Psoas muscle (tissue), 8 donors: ENCODE measurements at places on chromosomes 5 and 9. TPM values are rescaled to one million over a fixed set of nuclear protein-coding genes. Genes with fewer than 3 reads are reported as not detected.

- DNase-seq = no peak
These were observed 478.7 kb downstream of the SEMA5A start for GRCh38 chr5:9067154-9067553.

DNA sequence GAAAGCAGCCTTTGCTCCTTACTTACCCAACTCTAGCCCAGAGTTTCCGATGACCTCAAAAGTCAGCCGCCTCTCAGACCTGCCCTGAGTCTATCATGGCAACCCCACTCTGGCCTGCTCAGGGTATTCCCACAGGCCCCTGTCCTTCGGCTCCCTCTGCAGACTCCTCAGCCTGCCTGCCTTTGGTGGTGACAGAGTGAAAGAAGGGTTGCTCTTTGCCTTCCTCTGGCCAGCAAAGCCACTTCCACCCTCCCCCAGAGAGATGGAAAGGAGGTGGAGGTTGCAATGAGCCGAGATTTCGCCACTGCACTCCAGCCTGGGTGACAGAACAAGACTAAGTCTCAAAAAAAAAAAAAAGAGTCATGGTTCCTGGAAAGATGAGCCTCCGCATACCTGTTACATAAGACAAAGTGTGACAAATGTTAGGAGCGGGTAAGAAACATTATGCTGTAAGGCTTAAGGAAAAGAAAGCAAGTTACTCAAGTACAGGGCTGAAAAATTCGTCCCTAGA is 2.3 kb upstream of the SMIM33 start:
- DNase-seq = no peak

- no peak for DNase-seq
These were observed 117.4 kb upstream of the GPR151 start for GRCh38 chr5:146633323-146633764.

- DNase-seq = peak; percentile 18
These were observed at the start of gene INSYN2B for GRCh38 chr5:169980418-169981053. TSS of gene INSYN2B (minus strand) at chr5:169980495. CDS start at chr5:169883898, 96,597 bp downstream.

DNA sequence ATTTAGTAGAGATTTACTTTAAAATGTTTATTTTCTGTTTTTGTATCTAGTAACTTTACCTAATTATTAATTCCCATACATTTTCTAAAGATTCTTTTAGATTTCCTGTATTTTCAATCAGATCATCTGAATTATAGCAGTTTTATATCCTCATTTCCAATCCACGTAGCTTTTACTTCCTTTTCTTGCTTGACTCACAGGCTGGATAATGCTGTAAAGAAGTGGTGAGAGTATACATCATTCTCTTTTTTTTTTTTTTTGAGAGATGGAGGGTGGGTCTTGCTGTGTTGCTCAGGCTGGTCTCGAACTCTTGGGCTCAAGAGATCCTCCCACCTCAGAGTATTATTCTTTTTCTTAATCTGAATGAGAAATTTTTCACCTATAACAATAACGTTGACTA is 11.2 kb upstream of the SETX start:
- DNase-seq = no peak

- no peak for DNase-seq
These were observed 6.8 kb downstream of the IL13 start for GRCh38 chr5:132664696-132665209.

- peak; percentile 56 for DNase-seq
These were observed 173.5 kb downstream of the FGF1 start for GRCh38 chr5:142512043-142513042.

CNTNAP3 gene
- 0.63 TPM for total RNA-seq

TMEM232 gene
- total RNA-seq = 0.38 TPM

SAPCD2 gene
- 0.10 TPM for total RNA-seq

CD74 gene
- total RNA-seq = 299 TPM

PDE8B gene
- 0.46 TPM for total RNA-seq

PCDHB16 gene
- total RNA-seq = 0.94 TPM

ANAPC2 gene
- 23.0 TPM for total RNA-seq
